Activated T-helper 17 cell treated with anti-CD3 and anti-CD28 coated beads, Interleukin-2, amount 50 U/mL, for 72 hours (primary cell): ENCODE measurements at places on chromosomes 11 and 22. TPM values are rescaled to one million over a fixed set of nuclear protein-coding genes. Genes with fewer than 3 reads are reported as not detected.

Gene MUS81
- 65.2 TPM for total RNA-seq

Gene DGAT2
- total RNA-seq, result 2.4 TPM

Gene RBM4B
- 31.4 TPM for total RNA-seq

Gene HOATZ
- total RNA-seq, result not detected

Gene OR5B21
- 3.6 TPM for total RNA-seq

- ATAC-seq, result no peak
Measured at GRCh38 chr11:56890584-56891305, 98.0 kb upstream of the OR5AK2 start.

DNA sequence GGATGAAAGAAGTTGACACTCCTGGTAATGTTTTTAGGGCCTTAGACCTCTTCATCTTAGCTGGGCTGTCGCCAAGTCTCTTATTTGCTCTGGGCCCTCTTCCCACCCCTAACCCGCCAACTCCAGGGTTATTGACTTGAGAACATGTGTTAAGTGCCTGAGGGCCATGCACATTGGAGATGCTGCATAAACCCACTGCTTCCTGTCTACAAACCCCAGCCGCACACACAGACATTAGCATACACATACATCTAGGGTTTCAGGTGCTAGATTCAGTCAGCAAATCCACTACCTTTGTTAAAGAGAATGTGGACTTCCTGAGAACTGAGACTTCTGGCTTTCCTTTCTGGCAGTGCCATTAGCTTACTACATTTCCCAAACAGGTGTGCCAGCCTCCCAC lies 817 bp downstream of the PANX3 start:
- peak; percentile 70 for ATAC-seq

- ATAC-seq, result no peak
Measured at GRCh38 chr22:45922256-45922655, 54.7 kb downstream of the WNT7B start.

DNA sequence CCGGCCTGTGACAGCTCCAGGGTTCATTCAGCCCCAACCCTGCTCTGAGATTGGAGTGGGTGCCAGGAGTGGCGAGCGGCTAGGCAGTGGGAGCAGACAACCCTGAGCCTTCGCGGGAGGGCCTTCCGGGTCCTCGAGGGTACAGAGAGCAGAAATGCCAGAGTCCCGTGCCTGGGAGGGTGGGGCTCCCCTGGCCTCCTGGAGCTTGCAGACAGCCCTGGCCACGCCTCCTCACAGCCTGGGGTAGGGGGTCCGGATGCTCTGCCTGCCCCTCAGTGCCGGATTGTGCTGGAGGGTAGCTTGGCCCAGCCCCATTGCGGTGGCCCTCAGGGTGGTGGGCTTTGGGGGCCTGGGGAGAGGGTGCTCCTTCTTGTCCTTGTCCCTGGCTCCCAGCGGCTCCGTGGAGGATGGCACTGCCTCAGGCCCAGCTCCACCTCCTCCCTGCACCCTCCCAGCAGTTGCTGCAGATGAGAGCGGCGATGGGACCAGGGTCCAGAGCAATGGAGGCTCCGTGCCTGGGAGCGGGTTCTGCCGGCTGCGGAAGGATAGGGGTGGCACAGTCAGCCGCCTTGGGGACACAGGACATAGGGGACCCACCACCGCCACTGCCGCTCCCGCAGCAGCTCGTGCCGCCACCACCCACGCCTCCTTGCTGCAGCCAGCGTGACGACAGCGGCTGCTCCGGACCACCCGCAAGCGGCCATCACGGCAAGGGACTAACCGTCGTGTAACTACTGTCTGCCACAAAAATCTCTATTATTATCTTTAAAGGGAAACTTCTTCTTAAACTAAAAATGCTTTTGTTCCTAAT lies 34.9 kb upstream of the OR10G7 start:
- ATAC-seq, result peak; percentile 29

- ATAC-seq, result no peak
Measured at GRCh38 chr11:62502030-62502730, 44.4 kb downstream of the AHNAK start.

- no peak for ATAC-seq
Measured at GRCh38 chr11:102551169-102551781, 20.7 kb upstream of the MMP7 start.

GRCh38 chr11:13278609-13279486 lies 1.3 kb downstream of the BMAL1 start:
- no peak for ATAC-seq

- no peak for ATAC-seq
Measured at GRCh38 chr22:22394591-22394990, 114.0 kb downstream of the ZNF280B start.

- ATAC-seq, result no peak
Measured at GRCh38 chr11:43067681-43068080, 244.1 kb upstream of the API5 start.

DNA sequence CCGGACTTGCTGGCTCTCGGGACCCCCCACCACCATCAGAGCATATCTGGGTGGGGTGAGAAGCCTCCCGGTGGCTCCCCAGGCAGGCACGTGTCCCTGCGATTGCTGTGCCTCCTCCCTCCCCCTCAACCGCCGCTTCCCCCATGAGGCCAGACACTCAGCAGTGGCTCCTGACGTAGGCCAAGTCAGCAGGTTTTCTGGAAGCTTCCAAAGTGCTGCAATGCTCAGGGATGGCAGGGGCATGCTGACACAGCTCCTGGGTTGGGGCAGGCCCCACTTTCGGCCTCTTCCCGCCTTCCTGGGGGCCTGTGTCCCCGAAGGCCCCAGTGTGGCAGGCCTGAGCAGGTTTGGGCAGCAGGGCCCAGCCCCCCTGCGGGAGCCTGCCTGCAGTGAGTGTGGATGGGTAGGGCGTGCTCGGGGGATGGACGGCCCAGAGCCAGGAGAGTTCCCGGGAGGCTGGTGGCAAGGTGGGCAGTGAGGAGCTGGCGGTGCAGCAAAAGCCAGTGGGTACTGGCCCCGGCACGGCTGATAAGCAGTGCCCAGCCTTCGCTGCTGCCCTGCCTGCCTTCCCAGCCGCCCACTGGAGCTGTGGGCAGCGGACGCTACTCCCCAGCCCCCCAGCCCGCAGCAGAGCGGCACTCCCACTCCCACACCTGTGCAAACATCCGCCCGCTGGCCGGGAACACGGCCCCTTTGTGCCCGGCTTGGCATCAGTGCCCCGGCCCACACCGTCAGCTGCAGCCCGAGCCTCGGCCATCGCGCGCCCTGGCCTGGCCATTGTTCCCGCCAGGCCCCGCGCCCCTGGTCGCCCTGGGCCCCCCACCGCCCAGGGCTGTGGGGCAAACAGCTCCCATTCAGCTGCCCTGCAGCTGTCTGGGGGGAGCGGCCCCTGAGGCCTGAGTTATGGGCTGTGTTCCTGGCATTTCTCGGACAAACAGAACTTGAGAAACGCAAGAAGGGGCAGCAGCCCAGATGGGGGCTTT lies 125.0 kb downstream of the KCNQ1OT1 start:
- no peak for ATAC-seq

GRCh38 chr11:64566042-64566914 lies 24.7 kb upstream of the SLC22A12 start:
- peak; percentile 93 for ATAC-seq
